ENCODE measurements at places on chromosomes 13 and 19.

- DNase-seq: no peak
Measured at GRCh38 chr19:55673465-55673864, 1.6 kb upstream of the EPN1 start.

GRCh38 chr13:110396476-110396875 is 89.4 kb downstream of the COL4A2 start:
- no peak for DNase-seq

GRCh38 chr19:42229301-42229854 is 9.3 kb downstream of the ZNF526 start:
- no peak for DNase-seq

- peak; percentile 34 for DNase-seq
Measured at GRCh38 chr13:36341718-36342117, 4.5 kb downstream of the SPART start.

GRCh38 chr13:63307228-63307627 is 1891.6 kb upstream of the PCDH20 start:
- DNase-seq: peak; percentile 4

- no peak for DNase-seq
Measured at GRCh38 chr13:25380741-25381324, 9.1 kb downstream of the ATP8A2 start.

- DNase-seq: no peak
Measured at GRCh38 chr13:69903081-69903480, 204.5 kb upstream of the ATXN8OS start.

GRCh38 chr13:50130123-50130946 is 115.1 kb downstream of the KCNRG start:
- DNase-seq: peak; percentile 39
